Pancreas (tissue), 10 donors: ENCODE measurements at places on chromosomes 5 and 9. TPM values are rescaled to one million over a fixed set of nuclear protein-coding genes. Genes with fewer than 3 reads are reported as not detected.

- peak; percentile 72 for DNase-seq
Measured at GRCh38 chr5:125412561-125413495, 666.4 kb upstream of the ZNF608 start.

- DNase-seq = no peak
Measured at GRCh38 chr9:16012621-16013020, 459.8 kb downstream of the CCDC171 start.

GRCh38 chr5:43006424-43007202, 33.5 kb downstream of the ANXA2R start:
- no peak for DNase-seq

CCL19 gene
- 0.98 TPM for total RNA-seq

- no peak for DNase-seq
Measured at GRCh38 chr5:56106837-56107236, 112.1 kb upstream of the IL6ST start.

DNA sequence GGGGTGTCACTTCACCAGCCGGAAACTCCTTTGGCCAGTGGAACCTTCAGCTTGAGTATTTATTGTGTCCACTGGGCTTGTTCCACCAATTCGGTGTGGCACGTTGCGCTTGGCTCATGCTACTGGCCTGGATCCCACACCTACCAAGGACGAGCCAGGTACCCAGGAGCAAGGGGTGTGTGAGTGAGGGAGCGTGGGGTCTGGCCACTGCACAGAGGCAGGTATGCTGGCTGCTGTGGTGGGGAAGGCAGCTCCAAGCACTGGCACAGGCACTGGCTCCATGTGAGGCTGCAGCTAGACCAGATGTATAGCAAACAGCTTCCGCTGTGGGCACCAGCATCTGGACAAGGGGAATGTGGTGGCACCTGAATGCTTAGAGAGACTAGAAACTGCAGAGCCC, 28.1 kb upstream of the CYLC2 start:
- no peak for DNase-seq

PNPLA7 gene
- 17.3 TPM for total RNA-seq

PHYHD1 gene
- 20.7 TPM for total RNA-seq

ZNF618 gene
- total RNA-seq = 7.0 TPM

GRCh38 chr9:18492612-18493011, 18.7 kb downstream of the ADAMTSL1 start:
- no peak for DNase-seq

- DNase-seq = no peak
Measured at GRCh38 chr9:132187121-132187620, 25.3 kb downstream of the NTNG2 start.

DNA sequence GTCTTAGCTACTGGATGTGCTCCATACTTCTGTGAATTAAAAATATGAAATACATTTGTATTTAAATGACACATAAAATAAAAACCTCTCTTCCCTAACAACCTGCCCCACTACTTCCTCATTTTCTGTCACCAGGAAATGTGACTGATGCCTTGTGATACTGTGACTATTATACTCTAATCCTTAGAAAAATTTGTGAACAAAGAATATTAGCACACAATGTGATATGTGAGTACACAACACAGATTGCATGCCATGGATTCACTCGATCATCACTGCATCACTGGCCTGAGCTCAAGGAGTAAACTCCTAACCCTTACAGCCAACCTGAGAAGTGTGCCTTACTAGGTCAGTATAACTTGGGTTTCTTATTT, 281.0 kb downstream of the EFNA5 start:
- no peak for DNase-seq

DNA sequence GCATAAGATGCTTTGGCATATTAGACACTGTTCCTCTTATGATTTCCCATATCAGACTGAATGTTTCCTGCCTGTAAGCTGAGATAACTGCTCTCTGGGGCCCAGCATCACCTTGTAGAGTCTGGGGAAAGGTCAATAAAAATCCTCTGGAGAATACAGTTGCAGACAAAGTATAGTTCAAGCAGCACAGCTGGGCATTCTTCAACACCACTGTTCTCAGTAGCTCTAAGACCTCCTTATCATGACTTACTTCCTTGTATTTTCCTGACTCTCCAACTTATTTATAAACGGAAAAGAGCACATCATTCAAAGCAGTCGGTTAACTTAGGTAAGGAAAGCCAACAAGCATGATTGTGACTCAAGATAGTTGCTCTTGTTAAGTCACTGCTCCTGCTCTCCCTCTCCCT, 208.7 kb upstream of the RASEF start:
- DNase-seq = no peak

DNA sequence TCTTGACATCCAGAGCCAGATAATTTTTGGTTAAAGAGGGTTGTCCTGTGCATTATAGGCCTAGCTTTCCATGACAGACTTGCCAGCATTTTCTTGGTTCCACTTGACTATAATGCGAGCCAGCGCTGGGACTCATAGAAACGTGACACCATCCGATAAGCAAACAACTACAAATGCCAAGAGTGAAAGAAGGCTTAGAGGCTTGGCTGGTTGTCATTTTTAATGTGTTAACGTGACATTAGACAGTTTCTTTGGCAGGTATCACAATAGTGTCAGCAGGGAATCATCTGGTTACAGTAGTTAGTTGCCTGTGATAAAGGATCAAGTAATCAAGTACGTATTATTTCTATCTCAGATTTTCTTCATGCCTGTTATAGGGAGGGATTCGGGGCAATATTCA, 20.0 kb upstream of the LIFR start:
- DNase-seq = peak; percentile 19

GRCh38 chr5:94776167-94776566, 157.7 kb downstream of the SLF1 start:
- no peak for DNase-seq

CDH18 gene
- 0.09 TPM for total RNA-seq

GRCh38 chr9:136297016-136297691, 6.7 kb downstream of the CCDC187 start:
- peak; percentile 86 for DNase-seq

GRCh38 chr5:160548949-160549645, 127.4 kb downstream of the PTTG1 start:
- DNase-seq = no peak

DNA sequence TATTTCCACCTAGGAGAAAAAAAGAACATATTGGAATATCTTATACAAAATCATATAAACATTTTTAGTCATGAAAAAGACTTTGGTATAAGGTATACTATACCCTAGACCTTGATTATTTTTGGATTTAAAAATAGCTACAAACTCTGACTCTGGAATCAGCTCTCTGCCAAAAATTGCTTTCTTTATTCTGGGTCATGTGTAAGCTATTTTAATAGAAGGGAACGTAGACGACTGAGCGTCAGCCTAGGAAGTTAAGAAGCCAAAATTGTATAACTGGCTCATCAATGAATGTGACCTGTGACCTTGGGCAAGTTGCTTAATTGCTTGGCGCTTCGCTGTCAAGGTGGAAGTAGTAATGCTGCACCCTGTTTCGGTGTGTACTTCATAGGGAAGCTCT, 157.1 kb downstream of the PARP8 start:
- DNase-seq = no peak

- DNase-seq = no peak
Measured at GRCh38 chr5:153523831-153524230, 33.4 kb downstream of the GRIA1 start.

- DNase-seq = no peak
Measured at GRCh38 chr9:37034305-37034937, 353 bp upstream of the PAX5 start.

SLIT3 gene
- total RNA-seq = 7.6 TPM

GMCL2 gene
- total RNA-seq = not detected

DNA sequence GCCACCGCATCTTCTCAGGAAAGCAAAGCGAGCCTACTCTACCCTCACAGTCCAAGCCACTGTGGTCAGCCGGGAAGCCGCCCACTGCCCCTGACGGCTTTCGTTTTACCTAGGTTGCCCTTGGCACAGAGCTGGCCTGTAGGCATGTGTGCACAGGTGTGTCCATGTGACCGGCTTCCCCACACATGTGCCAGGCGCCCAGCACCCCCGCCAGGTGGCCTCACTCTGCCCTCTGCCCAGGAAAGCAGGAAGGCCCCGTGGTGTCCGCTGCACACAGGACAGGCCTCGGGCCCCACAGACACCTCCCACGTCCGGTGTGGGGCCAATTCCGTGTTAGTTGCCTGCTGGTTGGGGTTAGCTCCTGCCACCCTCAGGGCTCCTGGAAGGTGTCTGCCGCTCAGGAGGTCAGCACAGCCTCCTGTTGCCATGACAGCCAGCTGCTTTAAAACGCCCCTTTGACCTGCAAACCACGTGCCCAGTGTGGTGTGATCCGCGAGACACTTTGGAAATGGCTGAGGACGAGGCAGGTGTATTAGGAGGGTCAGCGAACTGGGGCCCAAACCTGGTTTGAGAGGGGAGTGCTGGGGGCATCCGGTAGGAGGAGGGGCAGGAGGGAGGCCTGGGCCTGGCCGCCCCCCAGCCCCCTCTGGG, 28.7 kb downstream of the TPPP start:
- DNase-seq = peak; percentile 70

GRCh38 chr9:112755675-112756074, 5.1 kb downstream of the SNX30 start:
- no peak for DNase-seq

POLK gene
- 13.3 TPM for total RNA-seq

- no peak for DNase-seq
Measured at GRCh38 chr5:33317271-33317670, 123.5 kb upstream of the TARS1 start.

GRCh38 chr9:7246917-7247522, 489.2 kb downstream of the KDM4C start:
- no peak for DNase-seq

DNA sequence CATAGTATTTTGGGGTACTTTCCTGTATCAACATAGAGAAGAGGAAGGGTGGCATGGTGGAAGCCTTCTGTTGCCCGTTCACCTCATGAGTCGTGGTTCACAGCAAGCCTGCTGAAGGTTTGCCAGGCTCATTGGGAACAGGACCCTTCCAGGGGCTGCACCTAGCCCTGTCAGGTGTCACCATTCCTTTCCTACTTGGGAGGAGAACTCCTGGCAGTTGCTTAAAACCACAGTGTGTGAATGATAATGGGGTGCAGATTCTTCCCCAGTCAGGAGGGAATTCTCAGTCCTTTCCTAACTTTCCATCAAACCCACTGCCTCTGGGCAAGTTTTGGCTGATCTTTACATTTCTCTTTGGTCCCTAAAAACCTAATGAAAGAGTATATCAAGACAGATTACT, 99.4 kb upstream of the CTNND2 start:
- DNase-seq = no peak

LRRC19 gene
- total RNA-seq = 0.18 TPM

GRCh38 chr5:43017428-43017815, 22.7 kb downstream of the ANXA2R start:
- DNase-seq = no peak

GRCh38 chr5:83472213-83472507, 616 bp downstream of the VCAN start:
- no peak for DNase-seq

NUP188 gene
- 11.5 TPM for total RNA-seq

GRCh38 chr5:143008809-143009521, 238.8 kb downstream of the ARHGAP26 start:
- DNase-seq = no peak
